Stimulated activated CD8-positive, alpha-beta memory T cell treated with anti-CD3 and anti-CD28 coated beads, Interleukin-7, amount 100 ng/mL, for 1 hour (primary cell): ENCODE measurements at places on chromosomes 5 and 9.

DNA sequence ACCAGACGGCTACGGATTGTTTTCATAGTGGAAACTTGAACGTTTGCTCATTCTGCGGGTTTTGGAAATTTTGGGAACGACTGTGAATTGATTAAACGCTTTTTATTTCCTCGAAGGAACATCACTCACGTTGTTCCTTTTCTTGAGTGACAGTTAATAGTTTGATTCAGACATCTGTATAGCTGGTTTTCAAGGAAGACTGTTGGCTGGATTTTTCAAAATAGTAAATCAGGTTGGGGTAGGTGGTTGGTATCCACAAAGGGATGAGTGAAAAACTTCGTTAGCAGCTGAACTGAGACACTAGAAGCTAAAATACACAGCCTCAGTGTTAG is 1.1 kb downstream of the TGFBR1 start:
- no peak for DNase-seq

GRCh38 chr9:130337318-130337717 is 71.8 kb downstream of the HMCN2 start:
- DNase-seq, result no peak

DNA sequence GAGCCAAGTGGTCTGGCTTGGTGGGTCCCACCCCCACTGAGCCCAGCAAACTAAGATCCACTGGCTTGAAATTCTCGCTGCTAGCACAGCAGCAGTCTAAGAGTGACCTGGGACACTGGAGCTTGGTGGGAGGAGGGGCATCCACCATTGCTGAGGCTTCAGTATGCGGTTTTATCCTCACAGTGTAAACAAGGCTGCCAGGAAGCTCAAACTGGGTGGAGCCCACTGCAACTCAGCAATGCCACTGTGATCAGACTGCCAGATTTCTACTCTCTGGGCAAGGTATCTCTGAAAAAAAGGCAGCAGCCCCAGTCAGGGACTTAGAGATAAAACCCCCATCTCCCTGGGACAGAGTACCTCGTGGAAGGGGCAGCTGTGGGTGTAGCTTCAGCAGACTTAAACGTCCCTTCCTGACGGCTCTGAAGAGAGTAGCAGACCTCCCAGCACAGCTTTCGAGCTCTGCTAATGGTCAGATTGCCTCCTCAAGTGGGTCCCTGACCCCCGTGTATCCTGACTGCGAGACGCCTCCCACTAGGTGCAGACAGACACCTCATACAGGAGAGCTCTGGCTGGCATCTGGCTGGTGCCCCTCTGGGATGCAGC is 18.2 kb upstream of the STK32A start:
- no peak for DNase-seq

GRCh38 chr9:69857131-69857530 is 36.5 kb downstream of the CFAP95 start:
- DNase-seq, result no peak

GRCh38 chr5:424301-425110 is 18.5 kb upstream of the EXOC3 start:
- DNase-seq, result no peak

DNA sequence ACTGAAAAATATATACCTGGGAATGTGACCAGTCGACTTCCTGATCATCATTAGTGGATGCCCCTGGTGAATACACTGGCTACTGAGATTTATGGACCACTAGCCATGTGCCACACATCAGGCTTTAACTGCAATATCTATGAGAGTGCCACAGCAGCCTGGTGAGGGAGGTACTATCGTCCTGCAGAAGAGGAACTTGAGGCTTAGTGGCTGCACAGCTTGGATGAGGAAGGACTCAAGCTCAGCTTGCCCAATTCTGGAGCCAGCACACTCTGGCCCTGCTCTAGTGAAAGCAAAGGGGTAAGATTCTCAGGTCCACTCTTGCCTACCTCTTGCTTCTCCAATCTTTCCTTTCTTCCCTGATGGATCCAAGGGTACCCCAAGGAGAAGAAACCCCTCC is 129.3 kb downstream of the ENTREP1 start:
- DNase-seq, result no peak
